ENCODE measurements at places on chromosomes 6 and 20.

- no peak for DNase-seq
These were observed 555.5 kb downstream of the UTRN start for GRCh38 chr6:144840619-144841018.

DNA sequence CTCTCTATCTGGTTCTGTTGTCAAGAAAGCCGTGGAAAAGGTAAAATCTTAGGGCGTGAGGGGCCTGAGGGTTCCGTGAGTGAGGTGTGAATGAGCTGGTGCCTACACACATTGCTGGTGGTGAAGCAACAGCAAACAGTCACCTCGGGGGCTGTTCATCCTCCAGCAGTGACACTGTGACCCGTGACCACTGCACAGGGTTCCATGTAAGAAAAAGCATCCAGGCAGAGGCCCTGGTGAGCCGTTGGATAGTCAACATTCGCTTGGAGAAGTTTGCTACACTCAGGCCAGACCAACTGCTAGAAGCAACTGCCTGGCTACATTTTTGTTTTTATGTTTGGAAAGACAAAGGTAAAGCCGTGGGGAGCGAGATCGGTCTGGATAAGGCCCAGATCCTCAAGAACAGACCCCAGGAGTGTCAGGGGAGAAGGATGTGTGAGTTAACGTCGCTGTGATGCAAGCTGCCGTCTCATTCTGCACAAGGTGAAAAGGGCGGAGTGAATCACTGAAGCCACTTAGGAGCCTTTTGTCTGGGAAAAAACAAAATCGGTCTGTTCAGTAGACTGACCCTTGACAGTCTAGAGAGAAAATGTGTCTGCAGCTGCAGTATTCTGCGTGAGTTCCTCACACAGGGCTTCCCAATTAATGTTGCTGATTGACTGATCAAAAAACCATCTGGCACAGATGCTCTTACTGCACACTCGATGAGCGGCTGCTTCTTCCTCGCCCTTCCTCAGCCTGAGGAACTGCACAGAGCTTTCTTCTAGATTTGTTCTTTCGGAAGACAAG, 404.0 kb downstream of the SMOC2 start:
- DNase-seq = no peak

GRCh38 chr6:157800420-157801237, 22.4 kb upstream of the SNX9 start:
- no peak for DNase-seq

DNA sequence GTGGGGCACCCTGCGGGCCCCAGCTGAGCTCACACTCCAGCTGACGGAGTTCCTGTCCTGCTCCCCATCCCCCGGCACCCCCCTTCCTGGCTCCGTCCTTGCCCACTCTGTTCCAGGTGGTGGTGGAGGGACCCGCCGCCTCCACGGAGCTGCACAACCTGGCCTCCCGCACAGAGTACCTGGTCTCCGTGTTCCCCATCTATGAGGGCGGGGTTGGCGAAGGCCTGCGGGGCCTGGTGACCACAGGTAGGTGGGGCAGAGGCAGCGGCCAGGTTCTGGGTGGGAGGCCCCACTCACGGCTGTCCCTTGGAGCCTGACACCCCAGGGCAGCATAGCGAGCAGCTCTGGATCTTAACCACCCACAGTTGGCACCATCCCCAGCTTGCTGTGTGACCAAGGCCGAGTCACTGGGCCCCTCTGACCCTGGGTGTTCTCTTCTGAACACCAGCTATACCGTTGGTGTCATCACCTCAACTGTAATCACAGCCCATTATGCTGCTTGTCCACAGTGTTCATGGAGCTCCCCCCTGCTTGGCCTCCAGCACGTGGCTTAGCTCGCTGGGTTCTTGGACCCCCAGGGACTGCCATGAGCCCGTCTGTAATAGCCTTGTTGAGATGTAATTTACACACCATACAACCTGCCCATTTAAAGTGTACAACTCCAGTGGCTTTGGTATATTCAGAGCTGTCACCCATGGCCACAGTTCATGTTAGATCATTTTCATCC, 17.4 kb downstream of the COL20A1 start:
- no peak for DNase-seq

GRCh38 chr6:115058414-115059211, 715.8 kb upstream of the HS3ST5 start:
- no peak for DNase-seq

GRCh38 chr6:131215219-131215618, 80.0 kb downstream of the AKAP7 start:
- no peak for DNase-seq

GRCh38 chr6:143564484-143565017, 53.0 kb upstream of the FUCA2 start:
- no peak for DNase-seq

DNA sequence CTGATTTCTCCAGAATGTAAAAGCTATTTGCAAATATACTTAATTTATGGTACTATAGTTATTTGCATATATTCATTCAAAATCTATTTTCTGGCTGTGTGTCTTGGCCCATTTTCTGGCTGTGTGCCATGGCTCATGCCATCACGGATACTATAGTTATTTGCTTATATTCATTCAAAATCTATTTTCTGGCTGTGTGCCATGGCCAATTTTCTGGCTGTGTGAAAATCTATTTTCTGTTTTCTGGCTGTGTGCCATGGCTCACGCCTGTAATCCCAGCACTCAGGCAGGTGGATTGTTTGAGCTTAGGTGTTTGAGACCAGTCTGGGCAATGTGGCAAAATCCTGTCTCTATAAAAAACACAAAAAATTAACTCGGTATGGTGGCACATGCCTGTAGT, 28.9 kb upstream of the RIPK1 start:
- DNase-seq = no peak

DNA sequence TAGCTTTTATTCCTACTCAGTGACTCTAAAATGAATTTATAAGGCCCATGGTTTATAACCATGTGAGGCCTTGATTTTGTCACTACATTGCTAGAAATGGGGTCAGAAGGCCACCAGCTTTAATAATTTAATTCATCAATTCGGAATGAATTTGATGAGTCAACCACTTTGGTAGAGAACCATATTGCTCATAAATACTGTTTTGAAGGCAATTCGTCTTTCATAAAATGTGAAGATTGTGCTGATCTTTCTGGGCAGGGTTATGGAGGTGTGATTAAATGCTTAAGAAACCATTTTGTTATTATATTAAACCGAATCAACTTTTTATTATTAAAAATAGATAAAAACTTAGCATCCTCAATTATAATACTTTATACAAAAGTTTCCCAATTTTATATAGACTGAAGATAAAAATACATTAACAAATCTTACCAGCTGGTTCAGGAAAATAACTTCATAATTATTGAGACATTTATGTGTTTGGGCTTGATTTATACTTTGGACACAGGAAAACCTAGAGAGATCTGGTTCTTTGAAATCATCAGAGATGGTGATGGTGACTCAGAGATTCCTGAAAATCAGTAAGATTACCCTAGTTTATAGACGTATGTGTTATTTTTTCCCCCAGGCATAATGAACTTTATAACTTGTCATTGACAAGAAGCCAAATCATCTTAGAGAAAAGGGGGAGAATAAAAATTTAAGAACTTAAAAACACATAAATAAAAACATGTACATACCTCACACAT, 10.6 kb downstream of the HCRTR2 start:
- no peak for DNase-seq

- DNase-seq = no peak
These were observed 21.3 kb upstream of the BEND6 start for GRCh38 chr6:56933650-56934049.

GRCh38 chr20:40754339-40754943, 65.4 kb upstream of the MAFB start:
- no peak for DNase-seq

- no peak for DNase-seq
These were observed 355.5 kb downstream of the PRKN start for GRCh38 chr6:162372106-162372505.

- DNase-seq = peak; percentile 0
These were observed 512.7 kb upstream of the ZNF337 start for GRCh38 chr20:26209171-26209941.

- DNase-seq = no peak
These were observed 1.6 kb upstream of the HLA-DQA1 start for GRCh38 chr6:32635526-32636123.

DNA sequence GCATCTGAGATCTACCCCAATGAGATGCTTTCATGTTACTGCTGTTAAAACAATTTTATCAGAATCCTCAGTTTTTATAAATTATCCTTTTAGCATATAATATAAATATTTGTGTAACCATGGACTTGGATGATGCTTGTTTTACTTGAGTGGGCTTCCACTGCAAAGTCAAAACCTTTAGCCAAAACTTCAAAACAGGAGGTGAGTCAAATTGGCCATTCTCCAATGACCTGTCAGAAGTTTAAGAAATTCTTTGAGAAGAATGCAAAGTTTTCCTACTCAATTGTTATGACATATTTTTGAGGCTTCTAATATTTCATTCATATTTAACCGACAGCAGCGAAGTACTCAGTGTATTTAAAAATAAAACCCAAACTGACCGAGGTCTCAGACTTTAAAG, 507.9 kb downstream of the EYS start:
- no peak for DNase-seq

GRCh38 chr20:2327620-2328555, 32.1 kb downstream of the TGM3 start:
- DNase-seq = no peak

GRCh38 chr6:66179361-66179760, 472.3 kb upstream of the EYS start:
- DNase-seq = no peak

DNA sequence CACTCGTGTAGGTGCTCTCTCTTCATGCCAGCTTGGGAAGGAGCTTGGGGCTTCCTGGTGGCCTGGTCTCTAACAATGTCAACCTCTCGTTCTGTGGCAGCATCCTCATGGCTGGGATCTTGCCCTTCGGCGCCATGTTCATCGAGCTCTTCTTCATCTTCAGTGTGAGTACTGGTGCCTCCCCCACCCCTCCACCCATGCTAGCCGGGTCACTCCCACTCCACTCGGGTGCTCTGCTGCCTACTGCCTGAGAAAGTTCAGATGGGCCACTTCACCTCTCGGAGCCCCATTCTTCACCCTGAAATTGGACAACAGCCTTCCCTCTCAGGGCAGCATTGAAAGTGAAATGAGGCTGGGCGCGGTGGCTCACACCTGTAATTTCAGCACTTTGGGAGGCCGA, 48.8 kb downstream of the TM9SF4 start:
- no peak for DNase-seq

- DNase-seq = no peak
These were observed 12.7 kb downstream of the GGT7 start for GRCh38 chr20:34859826-34860545.

GRCh38 chr20:7930343-7930742, 9.9 kb downstream of the HAO1 start:
- no peak for DNase-seq

DNA sequence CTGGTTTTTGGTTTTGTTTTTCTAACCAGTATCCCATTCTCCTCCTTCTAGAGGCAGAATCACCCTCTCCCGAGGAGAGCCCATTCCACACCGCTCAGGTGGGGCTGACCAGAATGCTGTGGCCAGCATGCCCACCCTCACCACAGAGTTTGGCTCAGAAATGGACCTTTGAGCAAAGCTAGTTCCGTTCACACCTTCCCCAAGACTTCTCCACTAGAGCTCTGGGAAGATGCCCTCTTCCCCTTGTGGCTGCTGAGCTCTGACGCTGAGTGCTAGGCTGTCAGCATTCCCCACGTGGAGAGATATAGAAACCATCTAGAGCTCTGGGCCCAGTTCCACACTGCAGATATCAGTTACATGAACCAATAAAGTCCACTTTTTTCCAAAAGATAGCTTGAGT, 7.9 kb downstream of the GPLD1 start:
- no peak for DNase-seq

DNA sequence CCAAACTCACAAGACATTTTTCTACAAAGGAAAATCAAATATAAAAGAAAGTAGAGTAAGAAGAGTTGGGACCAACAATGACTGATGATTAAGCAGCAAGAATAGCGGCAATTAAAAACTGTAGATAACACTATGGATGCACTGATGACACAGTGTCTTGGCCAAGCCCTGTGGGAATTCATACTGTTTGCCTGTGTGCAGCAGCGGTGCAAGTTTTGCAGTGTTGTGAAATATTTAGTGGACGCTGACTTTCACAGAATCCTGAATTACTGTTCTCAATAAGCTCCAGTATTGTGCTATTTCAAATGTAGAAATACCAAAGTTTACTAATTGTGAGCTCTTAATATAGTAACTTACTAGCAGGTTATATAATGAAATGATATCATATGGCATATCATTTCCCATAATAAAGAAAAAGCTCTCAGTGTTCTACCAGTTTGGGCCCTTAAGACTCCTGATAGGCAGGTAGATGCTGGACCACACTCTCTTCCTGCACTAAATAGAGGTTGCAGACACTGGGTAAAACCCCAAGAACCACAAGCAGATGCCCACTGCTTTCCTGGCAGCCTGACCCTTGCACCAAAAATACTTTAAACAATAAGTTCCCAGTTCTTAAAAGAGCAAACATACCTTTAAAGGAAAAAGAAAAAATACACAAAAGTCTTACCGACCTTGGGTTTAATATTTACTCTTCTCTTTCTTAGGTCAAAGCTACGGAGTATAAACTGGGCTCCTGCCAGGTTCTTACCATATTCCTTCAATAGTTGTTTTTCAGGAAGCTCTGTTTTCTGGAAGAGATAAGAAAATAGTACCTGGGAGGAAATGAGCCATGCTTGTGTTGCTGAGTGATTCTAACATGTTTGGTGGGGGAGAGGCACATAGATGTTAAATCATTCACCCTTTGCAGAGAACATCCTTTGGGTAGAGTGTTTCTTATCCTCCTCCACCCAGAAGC, 41.6 kb downstream of the ANKEF1 start:
- no peak for DNase-seq

- no peak for DNase-seq
These were observed 779.3 kb upstream of the CITED2 start for GRCh38 chr6:140153703-140154102.

DNA sequence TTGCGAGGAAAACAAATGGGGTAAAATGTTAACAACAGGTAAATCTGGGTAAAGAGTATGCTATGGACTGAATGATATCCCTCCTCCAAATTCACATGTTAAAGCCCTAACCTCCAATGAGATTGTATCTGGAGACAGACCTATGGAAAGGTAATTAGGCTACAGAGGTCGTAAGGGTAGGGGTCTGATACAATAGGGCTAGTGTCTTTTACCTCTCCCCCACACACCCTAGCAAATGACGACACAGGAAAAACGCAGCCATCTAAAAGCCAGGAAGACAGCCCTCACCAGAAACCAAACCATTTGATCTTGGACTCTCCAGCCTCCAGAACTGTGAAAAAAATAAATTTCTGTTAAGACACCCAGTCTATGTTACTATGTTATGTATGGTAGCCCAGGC, 20.6 kb upstream of the FBXO9 start:
- DNase-seq = no peak

Data from activated T-helper 1 cell treated with Interleukin-2 at 50 U/mL for 16 hours (primary cell).